Peyer's patch (tissue), 4 donors: ENCODE measurements at places on chromosomes 3 and 15. TPM values are rescaled to one million over a fixed set of nuclear protein-coding genes. Genes with fewer than 3 reads are reported as not detected.

The TIMP4 gene
- 3.7 TPM for total RNA-seq

DNA sequence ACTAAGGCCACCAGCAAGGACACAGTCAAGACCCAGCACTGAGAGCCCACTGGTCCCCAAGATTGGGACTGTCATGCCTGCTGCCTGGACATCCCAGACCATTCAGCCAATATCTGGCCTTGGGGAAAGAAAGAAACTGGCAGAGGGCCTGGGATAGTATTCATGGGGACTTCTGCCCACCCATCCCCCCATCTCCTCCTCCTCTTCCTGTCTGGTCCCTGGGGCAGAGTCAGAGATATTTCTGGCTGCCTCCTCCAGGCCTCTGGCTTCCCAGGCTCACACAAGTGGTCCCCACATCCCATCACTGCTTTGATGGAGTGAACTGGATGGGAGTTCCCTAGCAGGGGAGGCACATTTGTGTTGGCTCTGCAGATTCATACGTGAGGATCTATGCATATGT lies 4.2 kb upstream of the RASL12 start:
- no peak for DNase-seq

DNA sequence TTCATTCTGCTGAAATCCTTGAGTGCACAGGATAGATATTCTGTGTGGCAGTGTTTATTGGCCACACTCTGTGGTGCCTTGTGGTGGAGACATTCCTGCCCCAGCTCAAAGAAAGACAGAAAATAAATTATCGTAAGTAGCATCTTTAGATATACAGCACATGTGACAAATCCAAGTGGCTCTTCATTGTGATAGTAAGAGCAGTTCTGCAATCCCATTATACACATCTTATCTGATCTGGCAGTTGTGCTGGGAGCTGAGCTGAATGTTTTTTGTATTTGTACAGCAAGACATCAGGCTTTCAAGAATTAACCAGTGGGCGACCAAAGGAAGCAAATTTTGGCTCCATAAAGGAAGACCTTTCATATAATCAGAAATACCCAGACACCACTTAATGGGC lies 235.3 kb upstream of the MRPL3 start:
- DNase-seq, result no peak

- DNase-seq, result no peak
Observed at GRCh38 chr3:72894976-72895552, 7.2 kb downstream of the GXYLT2 start.
